ENCODE measurements at places on chromosomes 16 and 17.

DNA sequence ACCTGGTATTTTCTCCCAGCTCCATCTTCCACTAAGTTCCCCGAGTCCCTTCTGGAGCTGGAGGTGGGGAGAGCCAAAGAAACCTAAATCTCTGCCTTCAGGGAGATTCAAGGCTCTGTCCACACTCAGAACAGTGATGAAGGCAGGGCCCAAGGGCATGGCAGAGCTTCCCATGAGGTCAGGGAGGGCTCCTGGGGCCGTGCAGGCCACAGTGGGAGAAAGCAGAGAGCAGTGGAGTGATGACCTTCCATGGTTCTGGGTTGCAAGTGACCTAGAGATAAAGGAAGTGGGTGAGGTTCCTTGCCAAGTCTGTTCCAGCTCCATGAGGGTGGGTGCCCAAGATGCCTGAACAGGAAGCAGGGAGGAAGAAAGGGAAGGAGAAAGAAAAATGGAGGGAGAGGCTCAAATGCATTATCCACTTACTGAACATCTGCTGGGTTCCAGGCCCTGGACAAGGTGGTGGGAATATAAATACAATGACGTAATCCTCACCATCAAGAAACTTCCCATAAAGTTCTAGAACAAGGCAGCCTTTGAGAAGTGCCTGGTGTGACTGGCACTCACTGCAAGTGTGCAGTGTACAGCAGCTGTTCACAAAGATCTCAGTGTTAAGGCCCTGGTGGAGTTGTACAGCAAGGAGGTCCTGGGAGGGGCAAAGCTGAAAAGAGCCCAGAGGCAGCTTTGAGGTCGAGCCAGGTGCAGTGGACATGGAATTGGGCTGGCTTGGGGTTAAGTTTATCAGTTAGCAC, 13.3 kb downstream of the TBKBP1 start:
- no peak for DNase-seq

GRCh38 chr17:72145962-72146361, 25.1 kb downstream of the SOX9 start:
- DNase-seq: no peak

- DNase-seq: no peak
Observed at GRCh38 chr16:28531777-28532744, 6.7 kb downstream of the NUPR1 start.

DNA sequence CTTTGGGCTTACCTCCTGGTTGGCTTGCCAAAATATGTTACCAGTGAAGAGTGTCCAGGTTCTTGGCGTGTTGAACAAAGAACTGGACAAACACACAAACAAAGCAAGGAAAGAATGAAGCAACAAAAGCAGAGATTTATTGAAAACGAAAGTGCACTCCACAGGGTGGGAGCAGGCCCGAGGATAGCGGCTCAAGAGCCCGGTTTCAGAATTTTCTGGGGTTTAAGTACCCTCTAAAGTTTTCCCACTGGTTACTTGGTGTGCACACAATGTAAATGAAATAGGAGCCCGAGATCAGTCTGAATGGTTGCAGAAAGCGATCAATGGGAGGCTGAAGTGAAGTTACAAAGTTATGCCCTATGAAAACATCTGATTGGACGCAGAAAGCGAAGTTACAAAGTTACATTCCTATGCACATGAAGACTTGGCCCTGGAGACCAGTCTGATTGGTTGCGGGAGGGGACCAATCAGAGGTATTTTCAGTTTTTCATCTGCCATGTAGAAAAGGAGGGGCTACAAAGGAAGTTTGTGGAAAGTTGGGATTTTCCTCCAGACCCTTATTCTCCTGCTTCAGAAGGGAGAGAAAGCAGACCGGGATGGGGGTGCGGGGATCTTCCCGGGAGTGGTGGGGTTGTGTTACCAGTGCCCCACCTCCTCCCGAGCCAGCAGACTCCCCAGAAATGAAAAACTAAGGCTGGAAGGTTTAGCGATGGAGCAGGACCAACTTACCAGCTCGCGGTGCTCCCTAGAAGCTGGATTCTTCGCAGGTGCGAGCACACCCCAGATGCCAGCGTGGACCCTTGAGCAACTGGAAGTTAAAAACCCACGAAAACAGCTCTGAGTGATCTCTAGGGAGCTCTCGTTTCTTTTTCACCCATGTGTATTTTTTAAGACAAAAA, at the start of gene SLFN12:
SLFN12 (minus strand) TSS at position 325 of the 899 bp plus-strand sequence. CDS start 9,472 bp downstream, outside the sequence.
- DNase-seq: no peak

DNA sequence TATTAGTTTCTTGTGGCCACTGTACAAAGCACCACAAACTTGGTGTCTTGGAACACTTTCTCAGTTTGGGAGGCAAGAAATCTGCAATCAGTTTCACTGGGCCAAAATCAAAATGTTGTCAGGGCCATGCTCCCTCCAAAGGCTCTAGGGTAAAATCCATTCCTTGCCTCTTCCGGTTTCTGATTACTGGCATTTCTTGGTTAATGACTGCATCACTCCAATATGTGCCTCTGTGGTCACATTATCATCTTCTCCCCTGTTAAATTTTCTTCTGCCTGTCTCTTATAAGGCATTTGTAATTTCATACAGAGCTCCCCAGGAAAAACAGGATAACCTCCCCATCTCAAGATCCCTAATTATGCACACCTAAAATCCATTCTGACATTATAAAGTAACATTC, 34.8 kb downstream of the ZNF287 start:
- no peak for DNase-seq

DNA sequence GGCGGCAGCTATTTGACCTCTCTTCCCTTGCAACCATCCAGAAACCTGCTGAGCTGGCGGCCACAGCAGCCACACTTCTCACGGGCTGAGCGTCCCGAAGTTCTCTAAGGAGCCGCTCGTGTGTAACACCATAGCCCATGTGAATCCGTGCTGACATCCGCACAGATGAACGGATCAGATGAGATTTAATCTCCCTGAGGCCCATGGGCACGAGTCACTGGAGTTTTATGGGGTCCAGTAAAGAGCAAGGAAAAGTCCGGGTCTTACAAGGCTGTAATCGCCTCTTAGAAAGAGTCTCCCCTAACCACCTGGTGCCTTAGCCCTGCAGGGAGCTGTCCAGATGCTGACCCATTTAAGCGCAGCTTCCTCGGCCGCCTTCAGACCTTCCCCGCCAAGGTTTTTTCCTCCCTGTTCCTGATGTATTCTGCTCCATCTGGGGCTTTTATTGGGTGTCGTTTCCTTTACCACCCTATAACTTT, 5.5 kb upstream of the CACNG5 start:
- DNase-seq: no peak

GRCh38 chr17:79006794-79007503, 2.6 kb downstream of the CANT1 start:
- DNase-seq: no peak

DNA sequence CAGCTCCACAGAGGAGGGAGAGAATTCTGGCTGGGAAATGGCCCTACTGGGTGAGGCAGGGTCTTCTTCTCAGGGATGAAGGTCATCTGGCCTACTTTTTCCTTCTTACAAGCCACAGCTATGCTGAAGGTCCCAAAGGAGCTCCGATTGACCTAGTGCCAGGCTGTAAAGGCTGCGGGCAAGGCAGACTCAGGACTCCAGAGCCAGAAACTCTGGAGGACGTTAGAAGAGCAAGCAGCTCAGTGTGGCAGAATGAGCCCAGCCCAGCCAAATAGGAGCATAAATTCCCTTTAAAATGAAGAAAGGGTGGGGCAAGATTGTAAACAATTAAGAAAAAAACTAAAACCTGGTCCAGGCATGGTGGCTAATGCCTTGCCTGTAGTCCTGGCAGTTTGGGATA, 20.1 kb upstream of the CNOT1 start:
- no peak for DNase-seq

GRCh38 chr17:65182233-65182632, 45.1 kb downstream of the RGS9 start:
- no peak for DNase-seq

DNA sequence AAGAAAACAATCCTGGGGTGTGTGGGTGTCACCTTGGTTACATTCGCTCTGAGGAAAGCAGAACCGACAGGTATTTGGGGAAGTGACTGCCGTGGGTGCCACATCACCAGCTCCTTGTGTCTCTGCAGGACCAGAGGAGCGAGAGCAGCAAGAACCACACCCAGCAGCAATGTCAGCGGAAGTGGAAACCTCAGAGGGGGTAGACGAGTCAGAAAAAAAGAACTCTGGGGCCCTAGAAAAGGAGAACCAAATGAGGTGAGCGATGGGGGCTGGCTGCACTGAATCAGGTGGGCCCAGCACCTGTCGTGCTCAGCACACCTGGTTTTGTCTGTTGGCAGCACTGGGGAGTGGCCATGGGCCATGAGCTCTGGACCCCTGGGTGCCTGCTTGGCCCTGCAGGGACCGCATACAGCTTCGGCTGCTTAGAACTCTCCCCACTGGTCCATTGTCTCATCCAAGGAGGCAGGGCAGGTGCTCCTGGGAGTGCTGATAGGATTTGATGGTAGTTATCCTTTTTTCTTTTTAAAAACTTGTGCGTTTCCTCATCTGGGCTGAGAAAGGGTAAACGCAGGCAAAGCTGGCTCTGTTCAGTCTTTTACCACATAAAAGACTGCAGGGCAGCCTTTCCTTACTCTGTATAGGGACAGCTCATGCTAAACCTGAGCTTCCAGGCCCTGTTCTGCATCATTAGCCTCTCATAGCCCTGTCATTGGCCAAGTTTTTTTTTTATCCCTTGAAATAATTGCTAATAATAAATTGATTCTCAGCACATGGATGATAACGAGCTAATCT, 29.4 kb downstream of the HMOX2 start:
- peak; percentile 39 for DNase-seq

DNA sequence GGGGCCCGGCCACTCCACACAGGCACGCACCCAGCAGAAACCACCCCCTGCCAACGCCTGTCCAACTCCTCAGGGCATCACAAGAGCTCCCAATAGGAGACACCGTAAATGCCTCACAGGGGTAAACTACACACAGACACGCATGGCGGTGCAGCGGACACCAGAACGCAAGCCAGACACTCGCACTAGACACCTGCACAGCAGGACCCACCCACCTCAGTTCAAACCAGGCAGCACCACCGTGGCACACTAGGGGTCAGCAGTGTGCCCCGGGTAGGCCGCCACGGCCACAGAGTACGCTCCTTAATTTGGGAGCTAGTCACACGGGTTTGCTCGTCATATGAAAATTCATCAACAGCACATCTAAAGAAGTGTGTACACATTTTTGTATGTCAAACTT, 3.4 kb downstream of the SLC38A10 start:
- DNase-seq: peak; percentile 51

DNA sequence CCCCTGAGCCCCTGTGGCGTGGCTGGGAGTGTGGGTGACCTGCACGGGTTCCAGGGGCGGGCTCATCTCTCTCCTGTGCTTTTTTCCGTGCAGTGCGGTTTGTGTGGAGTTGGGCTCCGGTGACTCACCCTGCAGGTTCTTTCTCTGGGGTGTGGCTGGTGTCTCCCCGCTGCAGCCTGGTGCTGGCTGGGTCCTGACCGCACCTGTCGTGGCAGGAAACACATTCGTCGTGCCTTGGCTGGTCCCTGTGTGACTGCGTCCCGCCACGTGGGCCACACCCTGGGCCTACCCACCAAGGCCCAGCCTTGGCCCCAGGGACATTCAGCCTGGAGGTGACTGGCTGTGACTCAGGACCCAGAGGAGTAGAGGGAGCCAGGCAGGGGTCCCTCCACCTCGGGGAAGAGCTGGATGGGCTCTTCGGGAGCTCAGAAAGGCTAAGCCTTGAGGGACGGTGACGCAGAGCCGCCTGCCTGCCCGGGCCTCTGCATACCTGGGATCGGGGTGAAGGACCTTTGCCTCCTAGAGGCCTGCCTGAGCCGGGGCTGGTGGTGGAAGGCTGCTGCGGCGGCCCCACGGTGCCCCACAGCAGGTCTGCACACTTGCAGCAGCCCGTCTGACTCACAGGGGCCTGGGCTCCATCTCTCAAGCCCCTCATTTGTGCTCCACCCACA, 7.8 kb downstream of the TRAF7 start:
- DNase-seq: no peak

- no peak for DNase-seq
Observed at GRCh38 chr17:75384751-75385150, 20.7 kb downstream of the GRB2 start.

DNA sequence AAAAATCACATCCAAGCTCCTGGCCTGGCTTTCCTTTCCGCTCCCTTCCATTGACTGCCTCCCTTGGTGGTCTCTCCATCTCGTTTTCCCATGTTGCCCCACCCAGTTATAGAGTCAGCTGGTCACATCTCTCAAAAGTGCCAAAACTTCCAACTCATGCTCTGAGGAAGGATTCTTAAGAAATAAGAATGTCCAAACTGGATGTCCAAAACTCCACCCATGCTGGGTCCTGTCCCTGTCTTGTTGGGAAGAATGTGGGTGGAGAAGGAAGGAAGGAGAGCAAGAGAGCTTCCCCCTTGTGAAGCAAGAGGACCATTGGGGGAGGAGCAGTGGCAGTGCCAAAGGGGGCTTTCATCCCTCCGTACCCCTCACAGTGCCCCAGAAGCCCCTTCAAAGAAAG, 44.6 kb upstream of the MAP3K14 start:
- DNase-seq: no peak

GRCh38 chr16:888901-889570, 81.7 kb downstream of the LMF1 start:
- no peak for DNase-seq

DNA sequence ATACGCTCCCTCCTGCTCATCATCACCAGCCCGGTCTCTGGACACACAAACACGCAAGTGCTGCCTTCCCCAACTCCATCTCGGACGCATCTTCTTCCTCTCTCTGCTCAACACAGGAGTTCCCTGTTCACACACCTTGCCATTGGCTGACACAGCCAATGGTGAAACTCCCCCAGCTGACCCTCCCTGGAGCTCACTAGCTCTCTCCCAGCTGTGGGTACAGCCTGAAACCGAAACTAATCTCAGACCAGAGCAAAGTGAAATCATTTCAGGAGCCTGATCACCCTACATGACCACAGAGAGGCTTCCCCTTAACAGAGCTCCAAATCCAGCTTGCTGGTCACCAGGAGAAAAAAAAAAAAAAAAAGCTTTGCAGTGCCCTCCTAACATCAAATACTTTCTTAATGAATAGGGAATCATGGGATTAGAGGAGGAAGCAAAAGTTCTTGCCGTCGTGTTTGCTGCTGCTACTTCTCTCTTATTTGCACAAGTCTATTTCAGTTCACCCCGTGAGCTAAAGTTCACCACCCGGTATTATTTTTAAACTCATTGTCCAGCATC, 8.3 kb downstream of the CUEDC1 start:
- no peak for DNase-seq

DNA sequence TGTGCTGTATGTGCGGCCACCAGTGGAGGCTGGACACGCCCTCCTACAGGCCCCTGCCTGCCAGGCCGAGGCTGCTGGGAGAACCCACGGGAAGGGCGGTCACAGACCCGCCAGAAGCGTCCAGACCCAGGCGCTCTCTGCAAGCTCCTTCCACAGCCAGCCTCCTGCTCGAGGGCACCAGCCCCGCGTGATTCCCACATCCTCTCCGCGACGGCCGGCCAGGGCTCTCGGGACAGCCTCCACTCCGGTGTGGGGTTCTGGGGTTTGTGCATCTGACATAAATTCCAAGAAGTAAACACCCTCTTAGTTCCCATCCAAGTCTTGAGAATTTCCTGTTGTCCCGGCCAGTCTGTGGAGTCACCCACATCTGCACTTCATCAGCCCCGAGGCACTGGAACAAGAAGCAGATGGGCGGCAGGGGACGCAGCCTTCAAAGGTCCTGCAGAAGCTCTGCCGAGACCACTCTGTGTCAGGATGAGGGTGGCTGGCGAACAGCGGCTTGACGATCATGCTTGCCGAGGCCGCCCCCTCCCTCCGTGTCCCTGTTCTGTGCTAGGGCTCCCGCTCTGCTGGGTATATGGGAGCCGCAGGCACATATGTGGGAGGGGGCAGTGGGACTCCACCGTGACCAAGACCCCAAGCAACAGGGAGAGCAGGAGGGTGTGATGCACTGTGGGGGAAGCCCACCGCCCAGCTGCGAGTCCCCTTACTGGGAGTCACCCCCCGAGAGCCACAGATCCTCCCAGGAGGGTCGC, 2.4 kb upstream of the TMEM204 start:
- no peak for DNase-seq
